NCI-H774 (cell line): ENCODE measurements at places on chromosomes 5 and 9.

- DNase-seq: no peak
Observed at GRCh38 chr5:106159616-106160015, 1511.1 kb downstream of the EFNA5 start.

GRCh38 chr5:9265441-9266287, 280.2 kb downstream of the SEMA5A start:
- no peak for DNase-seq

DNA sequence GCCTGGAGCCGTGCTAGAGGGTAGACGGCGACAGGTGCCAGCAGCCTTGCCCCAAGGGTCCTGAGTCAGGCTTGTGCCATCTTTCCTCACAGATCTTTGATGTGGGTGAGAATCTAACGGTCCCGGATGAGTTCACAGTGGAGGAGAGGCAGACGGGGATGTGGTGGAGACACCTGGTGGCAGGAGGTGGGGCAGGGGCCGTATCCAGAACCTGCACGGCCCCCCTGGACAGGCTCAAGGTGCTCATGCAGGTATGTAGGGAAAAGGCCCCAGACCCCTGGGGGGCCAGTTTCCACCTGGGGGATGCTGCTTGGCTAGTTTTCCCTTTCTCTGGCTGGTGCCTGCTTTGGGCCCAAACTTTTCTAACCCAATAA, 24.0 kb downstream of the PTGES2 start:
- DNase-seq: no peak

DNA sequence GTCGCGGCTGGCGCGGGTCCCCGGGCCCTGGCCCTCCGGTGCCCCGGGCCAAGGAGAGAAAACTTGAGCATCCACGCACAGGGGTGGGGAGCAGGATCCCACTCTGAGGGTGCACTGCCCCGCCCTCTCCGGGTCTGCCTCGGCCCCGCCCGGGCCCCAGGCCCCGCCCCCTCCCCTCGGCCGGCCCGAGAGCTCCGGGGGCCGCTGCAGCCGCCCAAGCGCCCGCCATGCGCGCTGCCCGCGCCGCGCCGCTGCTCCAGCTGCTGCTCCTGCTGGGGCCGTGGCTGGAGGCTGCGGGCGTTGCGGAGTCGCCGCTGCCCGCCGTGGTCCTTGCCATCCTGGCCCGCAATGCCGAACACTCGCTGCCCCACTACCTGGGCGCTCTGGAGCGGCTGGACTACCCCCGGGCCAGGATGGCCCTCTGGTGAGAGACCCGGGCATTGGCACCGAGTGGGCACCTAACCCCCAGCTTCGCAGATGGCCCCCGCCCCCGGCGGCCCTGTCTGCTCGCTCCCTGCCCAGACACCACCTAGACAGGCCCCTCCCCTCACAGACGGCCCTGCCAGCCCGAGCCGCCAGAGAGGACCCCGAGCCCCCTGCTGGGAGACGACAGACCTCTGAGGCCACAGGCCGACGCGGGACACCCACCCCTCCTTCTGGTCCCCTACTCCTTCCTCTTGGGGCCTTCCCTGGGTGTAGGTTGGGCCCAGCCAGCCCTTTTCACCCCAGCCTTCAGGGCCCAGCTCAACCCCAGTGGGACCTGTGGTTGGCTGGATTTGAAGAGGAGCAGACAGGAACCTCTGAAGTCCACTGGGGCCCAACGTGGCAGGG, at the start of gene CERCAM:
Gene CERCAM (plus strand): TSS at position 207 of the 831 bp plus-strand sequence. CDS start 21 bp downstream, at position 228.
- DNase-seq: peak; percentile 33

- no peak for DNase-seq
Observed at GRCh38 chr5:142095651-142096330, 12.8 kb upstream of the NDFIP1 start.

- DNase-seq: no peak
Observed at GRCh38 chr9:137918331-137919094, 40.9 kb downstream of the CACNA1B start.

DNA sequence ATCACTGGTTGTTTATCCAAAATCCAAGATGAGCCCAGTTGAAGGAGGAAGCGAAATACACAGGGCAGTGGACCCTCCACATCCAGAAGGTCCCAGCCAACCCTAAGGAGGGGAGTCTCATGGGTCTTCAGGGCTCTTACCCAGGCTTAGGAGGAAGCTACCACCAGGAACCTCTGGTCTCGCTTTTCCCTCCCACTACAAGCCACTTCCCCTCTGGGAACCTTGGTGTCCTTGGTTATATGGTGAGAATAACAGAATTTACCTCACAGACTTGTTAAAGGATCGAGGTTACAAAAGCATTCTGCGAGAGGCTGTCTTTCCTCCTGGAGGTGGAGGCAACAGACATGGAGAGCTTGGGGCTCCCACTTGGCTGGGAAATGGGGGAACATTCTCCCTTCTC, 3.4 kb downstream of the HIGD2A start:
- DNase-seq: no peak

DNA sequence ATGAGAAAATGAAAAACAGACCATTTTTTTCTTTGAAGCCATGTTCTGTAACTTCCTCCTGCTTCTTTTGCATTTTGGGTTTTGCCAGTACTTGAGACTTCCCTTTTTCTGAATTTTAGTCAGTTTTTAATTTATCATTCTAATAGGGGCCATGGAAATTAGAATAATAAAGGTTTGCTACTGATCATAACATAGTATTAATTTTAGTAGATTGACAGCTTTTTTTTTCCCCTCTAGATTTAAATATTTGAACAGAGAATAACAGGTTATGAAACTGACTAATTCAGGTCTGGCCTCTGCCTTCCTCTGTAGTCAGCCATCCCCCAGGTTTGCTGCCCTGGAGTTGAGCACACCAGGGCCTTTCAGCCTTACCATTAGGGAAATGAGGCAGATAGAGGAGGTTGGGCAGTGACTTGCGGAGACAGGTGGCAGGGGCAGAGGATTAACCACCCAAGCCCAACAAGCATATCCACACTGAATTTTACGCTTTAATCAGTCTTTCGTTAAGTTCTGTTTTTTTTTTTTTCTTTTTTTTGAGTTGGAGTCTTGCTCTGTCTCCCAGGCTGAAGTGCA, 80.1 kb upstream of the TNFAIP8 start:
- no peak for DNase-seq

DNA sequence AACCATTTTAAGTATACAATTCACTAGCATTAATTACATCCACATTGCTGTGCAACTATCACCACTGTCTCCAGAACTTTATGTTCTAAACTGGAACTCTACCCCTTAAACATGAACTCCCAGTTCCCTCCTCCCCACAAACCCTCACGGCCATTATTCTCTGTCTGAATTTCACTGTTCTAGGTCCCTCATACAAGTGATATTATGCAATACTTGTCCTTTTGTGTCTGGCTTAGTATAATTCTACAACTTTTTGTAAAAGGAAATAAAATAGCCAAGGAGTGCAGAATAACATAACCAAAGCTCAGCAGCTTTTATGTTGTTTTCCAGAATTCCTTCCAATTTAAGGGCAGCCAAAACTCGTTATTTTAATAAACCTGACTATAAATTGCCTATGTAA, 53.2 kb downstream of the NAA35 start:
- no peak for DNase-seq

GRCh38 chr5:154513669-154514084, 35.6 kb upstream of the HAND1 start:
- DNase-seq: no peak

- no peak for DNase-seq
Observed at GRCh38 chr9:129547869-129548570, 72.9 kb downstream of the C9orf50 start.

- DNase-seq: no peak
Observed at GRCh38 chr5:159912033-159912800, 4.1 kb upstream of the ADRA1B start.

- no peak for DNase-seq
Observed at GRCh38 chr5:40390281-40391149, 289.2 kb upstream of the PTGER4 start.

- no peak for DNase-seq
Observed at GRCh38 chr9:111842313-111842712, 47.6 kb upstream of the SHOC1 start.

GRCh38 chr9:32399110-32399815, 14.8 kb downstream of the ACO1 start:
- no peak for DNase-seq

DNA sequence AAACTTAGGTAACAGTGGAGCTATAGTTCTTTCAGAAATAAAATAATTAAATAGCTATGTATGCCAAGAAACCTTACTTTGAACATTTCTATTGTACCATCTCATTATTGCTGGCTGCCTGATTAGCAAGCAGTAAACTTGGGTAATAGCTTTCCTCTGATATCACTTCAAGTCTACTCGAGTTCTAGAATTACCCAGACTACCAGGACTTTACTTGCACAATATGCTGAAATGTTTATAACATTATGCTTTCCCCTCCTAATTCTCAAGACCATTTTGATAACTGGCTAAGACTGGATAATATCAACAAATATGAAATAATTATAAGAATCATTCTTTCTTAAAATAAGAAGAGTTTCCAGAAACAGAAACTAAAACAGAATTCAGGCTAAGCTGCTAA, 512.6 kb downstream of the RAB3C start:
- DNase-seq: no peak

DNA sequence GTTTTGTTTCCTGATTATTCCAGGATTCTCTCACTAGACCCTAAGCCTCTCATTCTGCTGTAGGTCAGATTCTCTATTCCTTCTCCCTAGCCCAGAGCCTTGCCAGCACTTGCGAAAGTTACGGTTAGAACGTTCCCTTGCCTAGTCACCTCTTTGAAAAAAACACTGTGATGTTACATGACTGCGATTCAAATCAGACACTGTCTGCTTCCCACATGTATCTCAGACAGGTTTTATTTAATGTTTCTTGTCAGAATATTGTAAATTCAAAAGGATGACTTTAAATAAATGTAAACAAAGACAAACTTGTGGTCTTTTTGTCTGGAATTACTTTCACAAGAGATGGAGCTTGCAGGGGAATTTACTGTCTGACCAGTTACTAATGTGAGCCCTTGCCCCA, 116.5 kb upstream of the OTULINL start:
- no peak for DNase-seq

- DNase-seq: no peak
Observed at GRCh38 chr5:74503-75109, 17.4 kb upstream of the PLEKHG4B start.

DNA sequence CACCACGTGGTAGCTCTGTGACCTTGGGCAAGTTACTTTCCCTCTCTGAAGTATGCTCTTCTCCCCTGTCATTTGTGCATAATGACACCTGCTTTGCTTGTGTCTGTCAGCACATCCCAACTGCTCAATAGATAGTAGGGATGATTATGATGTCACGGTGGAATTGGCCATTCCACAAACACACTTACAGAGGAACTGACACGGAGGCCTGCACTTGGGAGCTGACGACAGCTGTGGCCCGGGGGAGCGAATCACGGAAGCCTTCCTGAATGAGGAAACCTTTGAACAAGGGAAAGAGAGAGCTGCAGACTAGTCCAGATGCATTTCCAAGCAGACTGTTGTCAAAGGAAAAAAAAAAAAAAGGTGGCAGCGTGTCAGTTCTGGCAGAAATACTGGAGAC, 21.0 kb downstream of the TLX3 start:
- DNase-seq: no peak

DNA sequence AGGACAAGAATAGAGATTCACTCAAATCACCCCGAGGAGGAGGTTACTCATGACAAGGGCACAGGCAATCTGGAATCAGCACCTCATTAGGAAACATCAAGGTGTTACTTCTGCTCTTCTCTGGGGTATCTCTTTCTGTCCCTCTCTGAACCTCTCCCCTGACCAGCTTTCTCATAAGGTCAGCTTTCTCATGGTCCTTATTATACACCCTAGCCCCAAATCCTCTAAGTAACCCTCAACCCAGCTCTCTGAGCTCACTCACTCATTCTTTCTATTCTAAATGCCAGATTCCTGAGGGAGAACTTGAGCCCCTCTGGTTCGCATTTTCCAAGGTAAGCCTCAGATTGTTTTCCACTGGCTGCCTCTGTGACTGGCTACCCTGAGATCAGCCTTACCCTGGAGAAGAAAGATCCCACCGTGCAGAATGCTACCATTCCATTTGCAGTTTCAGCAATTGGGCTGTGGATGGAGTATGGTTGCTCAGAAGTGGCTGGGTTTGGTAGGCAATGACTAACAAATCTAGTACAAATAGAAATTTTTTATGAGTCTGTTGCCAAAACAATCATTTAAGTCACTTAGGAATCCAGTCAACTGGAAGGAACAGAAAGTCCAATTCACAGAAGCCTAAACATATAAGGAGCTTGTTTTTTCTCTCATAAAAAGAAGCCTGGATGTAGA, 9.0 kb upstream of the TIMD4 start:
- no peak for DNase-seq

GRCh38 chr5:122447072-122447471, 135.0 kb downstream of the SNCAIP start:
- no peak for DNase-seq

DNA sequence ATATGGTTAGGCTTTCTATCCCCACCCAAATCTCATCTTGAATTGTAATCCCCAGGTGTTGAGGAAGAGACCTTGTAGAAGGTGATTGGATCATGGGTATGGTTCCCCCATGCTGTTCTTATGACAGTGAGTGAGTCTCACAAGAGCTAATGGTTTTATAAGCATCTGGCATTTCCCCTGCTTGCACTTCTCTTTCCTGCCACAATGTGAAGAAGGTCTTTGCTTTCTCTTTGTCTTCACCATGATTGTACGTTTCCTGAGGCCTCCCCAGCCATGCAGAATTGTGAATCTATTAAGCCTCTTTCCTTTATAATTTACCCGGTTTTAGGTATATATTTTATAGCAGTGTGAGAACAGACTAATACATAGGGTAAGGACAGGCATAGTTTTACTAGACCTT, 334.5 kb downstream of the TLR4 start:
- DNase-seq: no peak

DNA sequence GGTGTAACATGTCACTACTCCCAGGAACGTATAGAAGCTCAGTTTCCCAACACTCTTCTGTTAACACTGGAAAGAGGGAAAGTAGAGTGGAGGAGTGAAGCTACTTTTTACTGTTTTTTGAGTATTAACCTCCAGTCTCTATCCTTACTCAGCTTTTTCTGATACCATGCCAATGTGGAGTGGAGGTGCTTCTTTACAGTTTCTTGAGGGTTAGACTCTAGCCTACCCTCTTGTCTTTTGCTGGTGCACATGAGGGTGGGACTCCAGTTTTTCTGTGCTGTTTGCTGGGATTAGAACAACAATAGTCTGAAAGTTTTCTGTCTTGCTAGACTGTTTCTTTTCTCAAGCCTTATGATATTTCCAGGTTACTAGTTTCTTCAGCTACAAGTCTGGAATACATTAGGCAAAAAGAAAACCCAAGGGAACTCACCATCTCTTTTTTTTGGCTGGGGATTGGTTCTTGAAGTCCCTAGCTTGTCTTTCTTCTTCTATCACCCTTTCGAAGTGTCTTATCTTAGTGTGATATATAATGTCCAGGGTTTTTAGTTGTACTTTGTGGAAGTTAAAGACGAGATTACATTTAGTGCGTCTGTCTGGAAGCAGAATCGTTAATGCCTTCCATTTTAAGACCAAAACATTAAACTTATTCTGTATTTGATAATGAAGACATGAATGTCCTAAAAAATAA, 35.9 kb downstream of the PRR16 start:
- DNase-seq: no peak

- DNase-seq: peak; percentile 12
Observed at GRCh38 chr5:66343370-66344071, 199.4 kb downstream of the SREK1 start.

DNA sequence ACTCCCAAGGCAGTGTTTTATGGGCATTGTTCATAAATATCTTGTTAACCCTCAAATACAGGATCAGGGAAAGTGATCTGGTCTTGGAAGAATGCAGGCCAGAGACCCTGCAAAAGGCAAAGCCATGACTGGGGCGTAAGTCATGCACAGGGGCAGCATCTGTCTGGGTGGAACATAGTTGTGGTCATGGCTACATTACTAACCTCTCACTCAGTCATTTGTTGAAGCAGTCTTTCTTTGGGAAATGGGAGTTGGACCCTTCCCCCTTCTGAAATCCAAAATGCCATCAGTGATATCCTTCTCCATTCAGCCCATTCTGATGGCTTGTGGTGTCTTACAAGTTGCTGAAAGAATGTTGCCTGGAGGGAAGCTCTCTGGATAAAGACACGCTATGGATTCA, 68.1 kb downstream of the GDNF start:
- DNase-seq: no peak
